CD8-positive, alpha-beta memory T cell (primary cell): ENCODE measurements at places on chromosomes 7 and 10. TPM values are rescaled to one million over a fixed set of nuclear protein-coding genes. Genes with fewer than 3 reads are reported as not detected.
A peak's percentile ranks its signal among the peaks of the same experiment; 100 is the strongest.

DNA sequence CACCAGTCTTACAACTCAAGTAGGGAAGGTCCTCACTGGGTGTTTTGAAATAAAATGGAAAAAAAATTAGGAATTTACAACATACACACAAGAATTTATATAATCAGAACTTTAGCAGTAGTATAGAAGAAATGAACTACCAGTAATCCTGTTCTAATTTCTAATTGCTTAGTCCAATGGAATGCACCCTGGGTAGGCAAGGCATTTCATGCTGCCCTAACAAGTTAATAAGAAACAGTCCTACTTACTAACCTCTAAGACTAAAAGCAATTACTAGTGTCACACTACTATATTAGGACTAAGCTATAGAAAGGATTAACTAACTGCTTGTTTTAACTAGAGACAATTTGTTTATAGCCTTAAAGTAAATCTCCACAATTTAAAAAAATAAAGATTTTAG is 158.1 kb downstream of the BTAF1 start:
- no peaks in the 10 kb centered on the region for H3K36me3 ChIP-seq
- H3K27me3 ChIP-seq, result no peaks in the 10 kb centered on the region
- H3K27ac ChIP-seq, result no peak overlapping the region
- H3K4me1 ChIP-seq, result no peaks in the 10 kb centered on the region
- no peak overlapping the region for H3K4me3 ChIP-seq

DNA sequence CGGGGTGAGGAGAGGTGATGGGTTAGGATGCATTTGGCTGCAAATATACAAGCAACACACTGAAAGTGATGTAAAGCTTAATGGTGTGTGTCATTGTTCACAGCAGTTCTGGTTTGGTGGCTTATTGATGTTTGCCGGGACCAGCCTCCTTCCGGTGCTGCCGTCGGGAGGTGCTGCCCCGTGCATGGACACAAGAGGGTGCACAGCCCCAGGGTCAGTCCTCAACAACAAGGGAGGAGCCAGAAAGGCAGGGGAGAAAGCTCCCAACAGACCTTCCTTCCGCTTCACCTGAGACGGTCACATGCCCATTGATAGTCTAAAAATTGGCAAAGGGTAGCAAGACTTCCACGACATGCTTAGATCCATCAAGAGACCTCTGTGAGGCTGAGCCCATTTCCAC is 9.5 kb downstream of the RNF32 start:
- no peak overlapping the region for H3K27ac ChIP-seq
- no peaks in the 10 kb centered on the region for H3K4me1 ChIP-seq
- DNase-seq, result no peak
- no peak overlapping the region for H3K4me3 ChIP-seq

DNA sequence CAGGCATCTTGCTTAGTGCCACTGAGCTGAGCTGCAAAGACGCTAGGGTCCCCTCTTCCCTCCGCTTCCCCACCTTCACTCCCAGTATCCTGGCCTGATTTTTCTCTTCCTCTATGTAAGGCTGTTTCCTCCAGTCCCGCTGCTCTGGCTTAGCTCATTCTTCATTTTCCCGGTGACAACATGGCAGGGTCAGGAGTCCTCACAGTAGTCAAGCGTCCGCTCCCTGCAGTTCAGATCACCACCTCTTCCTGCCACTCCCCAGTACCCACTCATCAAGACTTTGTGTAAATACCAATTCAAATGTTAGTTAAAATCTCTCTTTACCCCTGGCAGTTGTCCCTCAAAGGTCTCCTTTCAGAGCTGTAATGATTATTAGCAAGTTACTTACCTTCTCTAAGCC is 650.4 kb upstream of the CELF2 start:
- no peak overlapping the region for H3K27ac ChIP-seq
- no peaks in the 10 kb centered on the region for H3K4me1 ChIP-seq
- DNase-seq, result no peak

DNA sequence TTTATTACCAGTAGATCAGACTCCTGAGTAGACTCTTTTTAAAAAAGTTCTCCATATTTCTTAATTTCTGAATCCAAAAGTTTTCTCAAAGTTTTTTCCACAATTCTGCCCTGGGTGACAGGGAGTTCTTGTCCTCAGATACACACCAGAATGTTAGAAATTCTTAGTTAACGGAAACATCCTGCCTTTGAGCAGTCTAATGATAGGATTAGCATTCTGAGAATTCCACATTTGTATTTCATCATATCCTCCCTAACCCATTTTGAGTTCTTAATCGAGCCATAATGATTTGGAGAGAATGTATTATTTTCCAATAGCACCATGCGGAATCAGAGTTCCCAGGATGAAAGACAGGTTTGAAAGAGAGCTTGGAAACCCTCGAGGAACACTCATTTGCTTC is 28.9 kb upstream of the MRPS33 start:
- H3K4me3 ChIP-seq, result no peak overlapping the region
- no peaks in the 10 kb centered on the region for H3K27me3 ChIP-seq
- H3K4me1 ChIP-seq, result no peaks in the 10 kb centered on the region
- H3K27ac ChIP-seq, result no peak overlapping the region
- no peaks in the 10 kb centered on the region for H3K36me3 ChIP-seq

GRCh38 chr7:1119201-1119600 is 31.3 kb downstream of the GPER1 start:
- no peaks in the 10 kb centered on the region for H3K4me1 ChIP-seq
- H3K27me3 ChIP-seq, result no peaks in the 10 kb centered on the region
- no peak for DNase-seq
- no peak overlapping the region for H3K4me3 ChIP-seq
- H3K27ac ChIP-seq, result no peak overlapping the region
- H3K36me3 ChIP-seq, result no peaks in the 10 kb centered on the region

- no peak overlapping the region for H3K27ac ChIP-seq
- no peaks in the 10 kb centered on the region for H3K4me1 ChIP-seq
- H3K36me3 ChIP-seq, result no peaks in the 10 kb centered on the region
- no peak for DNase-seq
- H3K4me3 ChIP-seq, result no peak overlapping the region
- H3K27me3 ChIP-seq, result no peaks in the 10 kb centered on the region
Measured at GRCh38 chr10:10826125-10826524, 191.5 kb upstream of the CELF2 start.

The HOXA10 gene
- not detected for total RNA-seq

DNA sequence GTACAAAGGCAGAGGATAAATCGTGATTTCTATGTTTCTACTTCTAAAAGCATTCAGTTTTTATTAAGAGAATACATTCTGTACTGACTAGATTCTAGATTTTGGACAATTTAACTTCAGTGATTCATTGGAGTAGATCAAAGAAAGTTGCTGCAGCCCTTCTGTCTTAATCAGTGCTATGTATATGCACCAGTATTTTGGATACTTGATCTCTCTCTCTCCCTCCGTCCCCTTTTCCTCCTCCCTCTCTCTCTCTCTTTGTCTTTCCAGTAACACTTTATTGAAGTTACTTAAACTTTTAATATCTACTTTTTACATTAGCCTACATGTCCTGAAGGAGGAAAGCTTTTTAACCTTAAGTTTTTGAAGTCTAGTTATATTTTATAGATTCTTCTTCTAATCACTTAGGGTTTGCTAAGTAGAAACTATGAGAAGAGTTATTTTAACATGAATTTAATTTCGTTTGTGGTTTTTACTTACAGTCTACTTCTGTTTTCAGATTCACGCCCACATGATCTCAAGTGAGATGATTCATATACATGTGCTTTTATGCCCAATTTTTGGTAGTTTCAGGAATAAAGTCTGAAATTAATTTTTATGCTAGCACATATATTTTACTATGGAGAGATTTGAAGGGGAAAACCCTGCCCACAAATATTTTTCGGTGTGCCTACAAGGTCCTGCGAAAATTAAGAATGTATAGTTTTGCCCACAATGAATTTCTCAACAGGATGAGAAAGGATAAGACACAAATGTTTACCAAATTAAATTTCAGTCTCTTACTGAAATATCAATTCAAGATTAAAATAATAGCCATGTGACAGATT is 9.1 kb downstream of the MDFIC start:
- peaks cover 92% of the 10 kb centered on the region for H3K4me1 ChIP-seq
- no peaks in the 10 kb centered on the region for H3K36me3 ChIP-seq
- DNase-seq, result no peak
- peak overlapping the region; percentile 47 for H3K4me3 ChIP-seq

- no peaks in the 10 kb centered on the region for H3K4me1 ChIP-seq
- no peaks in the 10 kb centered on the region for H3K36me3 ChIP-seq
- no peaks in the 10 kb centered on the region for H3K27me3 ChIP-seq
- H3K27ac ChIP-seq, result no peak overlapping the region
- DNase-seq, result no peak
Measured at GRCh38 chr7:148277042-148277660, 313.4 kb upstream of the C7orf33 start.

- no peaks in the 10 kb centered on the region for H3K27me3 ChIP-seq
- no peak overlapping the region for H3K4me3 ChIP-seq
Measured at GRCh38 chr7:3538041-3538440, 237.0 kb downstream of the SDK1 start.

DNA sequence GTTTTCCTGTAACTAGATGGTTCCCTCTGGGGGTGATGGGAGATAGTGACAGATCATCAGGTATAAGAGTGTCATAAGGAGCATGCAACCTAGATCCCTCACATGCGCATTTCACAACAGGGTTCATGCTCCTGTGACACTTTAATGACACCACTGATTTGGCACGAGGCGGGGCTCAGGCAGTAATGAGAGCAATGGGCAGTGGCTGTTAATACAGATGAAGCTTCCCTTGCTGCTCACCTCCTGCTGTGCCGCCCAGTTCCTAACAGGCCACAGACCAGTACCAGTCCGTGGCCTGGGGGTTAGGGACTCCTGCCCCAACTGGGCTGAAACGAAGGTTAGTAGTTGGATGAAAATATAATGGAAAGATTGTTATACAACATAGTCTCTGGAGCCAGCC is 201.6 kb upstream of the LRRN3 start:
- H3K36me3 ChIP-seq, result no peaks in the 10 kb centered on the region
- no peak for DNase-seq
- no peaks in the 10 kb centered on the region for H3K4me1 ChIP-seq

GRCh38 chr7:91266067-91266688 is 1.9 kb downstream of the FZD1 start:
- no peak overlapping the region for H3K27ac ChIP-seq
- no peaks in the 10 kb centered on the region for H3K36me3 ChIP-seq
- no peak for DNase-seq

DNA sequence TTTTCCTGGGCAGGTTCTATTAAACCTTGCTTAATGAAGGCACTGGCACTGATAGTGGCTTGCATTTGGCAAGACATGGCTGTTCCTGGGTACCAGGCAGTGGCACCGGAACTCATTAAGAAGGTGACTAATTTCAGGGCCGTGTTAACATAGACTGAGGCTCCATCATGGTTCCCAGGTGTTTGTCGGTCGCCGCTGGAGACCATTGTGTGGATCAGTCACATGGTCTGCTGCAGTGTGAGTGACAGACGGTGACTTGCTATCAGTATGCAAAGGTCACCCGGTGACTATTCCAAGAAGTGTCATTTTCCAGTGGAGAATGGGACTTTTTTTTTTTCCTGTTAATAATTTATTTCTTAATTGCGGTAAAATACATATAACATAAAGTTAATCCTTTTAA is 106.3 kb downstream of the INSYN2A start:
- H3K4me1 ChIP-seq, result no peaks in the 10 kb centered on the region
- DNase-seq, result no peak
- H3K36me3 ChIP-seq, result no peaks in the 10 kb centered on the region
- H3K27me3 ChIP-seq, result no peaks in the 10 kb centered on the region
- no peak overlapping the region for H3K27ac ChIP-seq
- H3K4me3 ChIP-seq, result no peak overlapping the region

- no peak for DNase-seq
- no peaks in the 10 kb centered on the region for H3K27me3 ChIP-seq
- no peaks in the 10 kb centered on the region for H3K4me1 ChIP-seq
Measured at GRCh38 chr10:58570979-58571378, 58.3 kb downstream of the BICC1 start.

The HMX2 gene
- not detected for total RNA-seq
